NCI-H187 treated with DMSO at 0.1 percent for 48 hours (cell line): ENCODE measurements at places on chromosomes 3 and 15.

DNA sequence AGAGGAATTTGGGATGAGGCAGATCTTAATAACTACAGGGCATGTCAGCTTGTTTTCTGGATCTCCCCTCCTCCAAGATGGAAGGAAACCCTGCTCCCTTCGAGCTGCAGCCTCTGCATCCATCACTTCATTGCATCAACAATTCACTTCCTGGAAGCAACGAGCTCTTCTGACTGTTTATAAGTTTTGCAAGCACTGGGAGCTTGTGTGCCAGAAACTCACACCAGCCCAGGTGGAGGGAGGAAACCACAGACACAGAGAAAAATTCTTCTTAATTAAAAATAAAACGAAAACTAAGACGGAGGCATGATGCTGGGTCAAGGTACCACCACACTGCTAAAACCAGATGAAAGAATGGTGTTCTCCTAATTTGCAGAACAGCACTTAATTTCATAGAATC lies 10.6 kb downstream of the LRIG1 start:
- no peak for DNase-seq

GRCh38 chr15:100928632-100929280 lies 9.6 kb downstream of the LRRK1 start:
- no peak for DNase-seq

GRCh38 chr3:157107644-157108133 lies 52.3 kb downstream of the CCNL1 start:
- DNase-seq, result no peak

GRCh38 chr3:192481638-192482037 lies 245.7 kb downstream of the FGF12 start:
- DNase-seq, result no peak

GRCh38 chr3:129665024-129665768 lies 58.7 kb upstream of the PLXND1 start:
- DNase-seq, result no peak

DNA sequence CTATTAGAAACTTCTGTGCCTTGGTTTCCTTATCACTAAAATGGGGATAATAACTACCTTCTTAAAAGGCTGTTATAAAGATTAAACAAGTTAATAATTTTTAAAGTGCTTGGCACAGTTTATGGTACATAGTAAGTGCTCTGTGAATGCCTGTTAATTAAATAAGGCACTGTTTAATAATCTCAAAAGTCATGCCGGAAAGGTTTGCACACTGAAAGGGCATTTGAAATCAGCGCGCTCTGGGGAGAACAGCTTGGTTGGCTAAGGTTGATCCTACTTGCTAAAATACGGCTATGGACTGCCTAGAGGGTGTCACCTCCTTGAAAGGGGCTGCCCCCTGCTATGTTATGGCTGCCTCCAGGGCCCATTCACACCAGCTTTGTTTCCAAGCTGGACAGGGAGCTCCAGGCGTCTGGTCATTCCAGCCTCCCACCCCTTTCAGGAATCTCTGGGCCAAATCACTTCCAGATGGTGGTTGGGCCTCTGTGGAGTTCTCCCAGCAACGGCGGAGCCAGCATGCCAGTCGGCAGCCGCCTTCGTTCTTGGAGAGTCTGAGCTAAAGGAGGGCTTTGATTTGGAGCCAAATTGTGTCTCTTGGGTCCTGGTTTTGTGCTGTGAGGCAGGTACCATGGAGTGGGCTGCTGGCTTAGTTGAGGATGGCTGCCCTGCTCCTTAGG lies 5.9 kb downstream of the FLNB start:
- DNase-seq, result no peak

- no peak for DNase-seq
Observed at GRCh38 chr3:111618945-111619344, 23.8 kb upstream of the ZBED2 start.

DNA sequence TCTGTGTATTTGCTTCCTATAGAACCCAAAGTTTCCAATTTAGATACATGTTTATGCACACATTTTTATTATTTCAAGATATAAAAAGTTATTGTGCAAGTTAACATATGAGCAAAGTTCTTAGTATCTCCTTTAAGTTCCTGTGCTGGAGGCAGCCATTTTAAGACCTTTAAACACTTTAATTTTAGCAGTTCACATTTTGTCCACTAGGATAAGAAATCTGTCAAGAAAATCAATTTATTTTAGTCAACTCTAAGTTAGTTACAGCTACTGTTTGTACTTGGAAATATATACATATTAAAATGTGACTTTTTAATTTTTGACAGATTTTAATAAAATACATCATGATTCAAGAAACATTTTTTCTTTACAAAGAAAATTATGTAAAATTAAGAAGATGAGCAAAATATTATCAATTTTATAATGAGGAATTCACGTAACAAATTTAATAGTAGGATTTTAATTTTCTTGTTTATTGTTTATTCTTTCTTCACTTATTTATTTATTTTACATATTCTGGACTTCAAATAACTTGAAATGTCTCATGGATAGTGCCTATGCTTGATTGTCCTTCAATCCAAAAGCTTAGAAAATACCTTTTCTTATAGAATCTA lies 402.6 kb upstream of the GBE1 start:
- no peak for DNase-seq

DNA sequence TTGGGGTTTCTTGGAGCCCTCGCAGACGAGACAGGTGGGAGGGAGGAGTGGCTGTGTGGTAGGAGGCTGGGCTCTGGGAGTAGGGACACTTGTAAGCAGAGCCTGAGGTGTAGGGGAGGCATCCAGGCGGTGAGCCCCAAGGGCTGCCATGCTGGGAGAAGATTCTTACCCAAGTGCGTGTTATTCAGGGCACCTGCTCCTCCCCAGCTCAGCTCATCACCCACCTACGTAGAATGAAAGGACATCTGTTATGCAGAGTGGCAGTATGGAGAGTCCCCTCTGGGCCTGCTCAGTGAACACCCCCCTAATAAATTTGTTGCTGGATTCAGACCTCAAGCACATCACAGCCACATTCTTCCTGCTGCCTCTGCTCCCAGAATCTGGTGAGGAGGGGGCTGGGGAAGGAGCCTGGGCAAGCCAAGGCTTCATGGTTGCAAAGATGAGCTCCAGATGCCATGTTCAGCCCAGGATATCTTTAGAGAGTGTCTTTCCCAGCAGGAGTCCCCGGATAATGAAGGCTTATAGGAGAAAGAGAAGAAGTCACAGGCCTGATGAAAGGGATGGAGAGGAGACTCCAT lies 261.8 kb downstream of the EPHB1 start:
- DNase-seq, result no peak

DNA sequence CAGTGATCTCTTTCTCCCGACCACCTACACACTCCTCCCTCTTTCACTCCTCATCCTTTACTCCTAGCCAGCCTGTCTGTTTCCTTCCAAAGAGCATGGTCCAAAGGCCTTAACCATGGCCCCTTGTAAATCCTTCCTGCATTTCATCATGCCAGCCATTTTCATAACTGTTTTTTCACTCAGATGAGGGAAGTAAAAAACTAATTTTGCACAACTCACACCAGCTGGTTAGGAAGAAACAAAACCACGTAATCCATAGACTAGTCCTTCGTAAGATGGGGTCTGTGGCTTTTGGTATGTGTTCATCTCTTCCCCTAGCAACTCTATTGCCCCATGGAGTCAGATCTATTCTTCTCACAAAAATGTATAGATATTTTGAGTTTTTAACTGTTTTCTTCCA lies 187.8 kb downstream of the SHOX2 start:
- DNase-seq, result no peak

DNA sequence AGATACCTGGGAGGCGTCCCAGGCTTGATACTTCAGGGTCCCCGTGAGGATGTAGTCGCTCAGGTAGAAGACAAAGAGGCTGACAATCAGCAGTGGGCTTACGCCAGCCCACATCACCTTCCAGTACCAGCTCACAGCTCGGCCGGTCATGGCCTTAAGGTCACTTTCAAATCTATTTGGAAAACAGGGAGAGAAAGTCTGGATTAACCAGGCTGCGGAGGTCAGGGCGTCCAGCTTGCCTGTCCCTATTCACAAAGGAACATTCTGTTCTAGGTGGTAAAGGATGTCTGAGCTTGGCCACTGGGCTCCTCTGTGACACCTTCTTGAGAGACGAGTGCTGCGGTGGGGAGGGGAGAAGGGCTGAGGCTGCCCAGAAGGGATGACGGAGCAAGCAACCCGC lies 36.5 kb downstream of the SLC6A20 start:
- no peak for DNase-seq

DNA sequence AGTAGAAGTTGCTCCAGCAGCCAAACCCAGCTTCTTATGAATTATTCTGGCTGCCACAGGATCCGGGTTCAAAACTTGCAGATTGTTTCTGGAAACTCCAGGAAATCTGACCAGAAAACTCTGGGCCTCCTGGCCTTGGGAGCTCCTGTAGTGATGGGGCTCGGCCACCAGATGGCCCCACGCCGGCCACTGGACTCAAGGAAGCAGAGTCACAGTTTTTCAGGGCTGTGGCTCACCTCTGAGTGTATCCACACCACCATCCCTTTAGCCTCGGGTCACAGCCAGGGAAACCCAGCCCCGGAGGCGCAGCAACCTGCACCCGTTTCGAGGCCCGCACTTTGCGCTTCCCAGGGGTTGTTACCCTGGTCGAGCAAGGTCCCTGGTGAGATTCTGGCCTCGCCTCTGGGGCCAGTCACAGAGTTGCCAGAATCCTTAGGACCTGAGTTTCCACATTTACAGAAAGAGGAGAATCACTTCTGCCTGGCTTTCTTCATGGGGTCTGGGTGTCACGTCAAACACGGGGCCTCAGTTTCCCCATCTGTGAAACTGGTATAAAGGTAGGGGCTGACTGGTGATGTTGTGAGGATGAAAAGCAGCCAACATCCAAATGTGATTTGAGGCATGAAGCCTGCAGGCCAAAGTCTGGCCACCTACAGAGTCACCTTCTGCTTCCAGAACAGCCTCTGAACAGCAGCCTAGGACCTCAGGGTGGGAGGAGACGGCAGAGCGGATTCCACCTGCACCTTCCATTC lies 53.5 kb upstream of the LCTL start:
- DNase-seq, result no peak

- DNase-seq, result no peak
Observed at GRCh38 chr15:86571873-86572272, 492.2 kb downstream of the AGBL1 start.
